ENCODE measurements at places on chromosomes 11 and 22.

GRCh38 chr11:36212564-36213392 lies 76.4 kb downstream of the COMMD9 start:
- H3K4me3 ChIP-seq, result no peak overlapping the region
- no peaks in the 10 kb centered on the region for H3K4me1 ChIP-seq
- H3K36me3 ChIP-seq, result no peaks in the 10 kb centered on the region

- no peak for DNase-seq
- H3K4me3 ChIP-seq, result no peak overlapping the region
- no peaks in the 10 kb centered on the region for H3K4me1 ChIP-seq
- H3K36me3 ChIP-seq, result peaks cover 4% of the 10 kb centered on the region
Observed at GRCh38 chr22:49582678-49583077, 245.0 kb downstream of the BRD1 start.

- no peaks in the 10 kb centered on the region for H3K27me3 ChIP-seq
- no peaks in the 10 kb centered on the region for H3K36me3 ChIP-seq
Observed at GRCh38 chr11:76391021-76391420, 9.9 kb downstream of the GVQW3 start.

DNA sequence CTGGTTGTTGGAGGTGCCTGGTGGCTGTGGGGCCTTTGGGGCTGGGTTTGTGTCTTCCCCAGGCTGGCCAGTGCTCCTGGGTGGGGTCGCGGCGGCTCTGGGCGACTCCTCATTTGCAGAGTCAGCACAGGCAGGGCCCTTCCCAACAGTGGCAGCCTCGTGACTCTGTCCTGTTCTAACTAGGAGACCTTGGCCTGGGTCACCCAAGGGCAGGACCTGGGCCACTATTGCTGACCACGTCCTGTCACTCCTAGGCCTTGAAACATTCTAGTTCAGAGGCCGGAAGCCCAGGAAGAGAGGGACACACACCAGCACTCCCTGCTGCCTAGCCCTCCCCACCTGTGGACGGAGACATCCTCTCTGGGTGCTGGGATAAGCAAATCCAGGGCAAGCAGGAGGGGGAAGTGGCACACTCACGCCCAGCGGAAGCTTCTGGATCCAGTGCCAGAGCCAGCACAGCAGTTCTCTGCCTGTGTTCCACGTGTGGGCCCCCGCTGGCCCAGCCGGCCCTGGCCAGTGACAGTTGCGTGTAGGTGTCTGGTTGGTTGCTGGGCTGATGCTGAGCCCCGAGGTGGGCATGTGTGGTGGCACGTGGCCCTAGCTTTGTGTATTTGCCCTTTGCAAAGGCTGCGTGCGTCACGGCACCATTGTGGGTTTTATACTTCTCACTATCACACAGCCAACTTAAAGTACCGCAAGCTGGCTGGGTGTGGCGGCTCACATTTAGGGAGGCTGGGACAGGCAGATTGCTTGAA lies 4.3 kb upstream of the CHID1 start:
- no peak for DNase-seq
- no peak overlapping the region for H3K4me3 ChIP-seq
- H3K27ac ChIP-seq, result no peak overlapping the region
- no peaks in the 10 kb centered on the region for H3K27me3 ChIP-seq
- H3K4me1 ChIP-seq, result peaks cover 6% of the 10 kb centered on the region
- H3K36me3 ChIP-seq, result no peaks in the 10 kb centered on the region

GRCh38 chr11:66150140-66150539 lies 80.1 kb downstream of the PACS1 start:
- no peak overlapping the region for H3K27ac ChIP-seq
- no peak overlapping the region for H3K4me3 ChIP-seq
- H3K27me3 ChIP-seq, result no peaks in the 10 kb centered on the region
- H3K4me1 ChIP-seq, result peaks cover 4% of the 10 kb centered on the region
- DNase-seq, result no peak

Measured in naive thymus-derived CD4-positive, alpha-beta T cell (primary cell).